Stimulated activated naive CD4-positive, alpha-beta T cell (primary cell): ENCODE measurements at places on chromosomes 6 and 20.

- DNase-seq, result no peak
Measured at GRCh38 chr6:151131324-151132007, 108.3 kb upstream of the AKAP12 start.

DNA sequence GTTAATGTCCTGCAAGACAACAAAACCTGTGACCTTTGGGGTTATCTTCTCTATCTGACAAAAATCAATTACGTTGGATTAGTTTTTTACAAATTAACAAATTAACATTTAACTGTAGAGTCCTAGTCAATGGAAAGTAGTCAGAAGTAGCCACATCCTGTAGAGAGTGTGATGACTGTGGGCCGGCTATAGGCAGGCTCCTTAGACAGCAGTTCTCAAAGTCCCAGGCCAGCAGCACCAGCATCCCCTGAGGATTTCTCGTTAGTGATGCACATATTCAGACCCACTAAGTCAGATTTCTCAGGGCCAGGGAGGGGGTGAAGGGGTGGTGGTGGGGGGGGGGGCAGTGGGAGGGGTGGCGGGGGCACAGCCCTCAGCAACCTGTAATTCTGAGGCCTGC, 37.2 kb downstream of the ZNF341 start:
- DNase-seq, result no peak

DNA sequence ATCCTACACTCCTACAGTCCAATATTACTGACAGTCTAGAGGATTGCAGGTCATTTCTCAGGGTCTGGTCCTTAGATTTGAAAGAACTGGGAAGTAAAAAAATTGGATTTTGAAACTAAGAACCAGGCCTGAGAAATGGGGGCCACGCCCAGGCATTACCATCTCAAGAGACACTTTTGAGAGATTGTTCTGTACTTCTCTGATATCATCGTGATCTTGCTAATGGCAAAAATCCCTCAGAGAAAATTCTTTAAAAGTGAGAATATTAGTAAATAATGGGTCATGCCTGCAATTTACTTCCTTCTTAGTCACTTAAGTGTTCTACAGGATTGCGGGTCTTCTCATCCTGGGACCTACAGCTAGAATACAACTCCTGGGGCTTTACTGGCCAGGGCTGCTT, 42.0 kb upstream of the HIVEP1 start:
- DNase-seq, result no peak

DNA sequence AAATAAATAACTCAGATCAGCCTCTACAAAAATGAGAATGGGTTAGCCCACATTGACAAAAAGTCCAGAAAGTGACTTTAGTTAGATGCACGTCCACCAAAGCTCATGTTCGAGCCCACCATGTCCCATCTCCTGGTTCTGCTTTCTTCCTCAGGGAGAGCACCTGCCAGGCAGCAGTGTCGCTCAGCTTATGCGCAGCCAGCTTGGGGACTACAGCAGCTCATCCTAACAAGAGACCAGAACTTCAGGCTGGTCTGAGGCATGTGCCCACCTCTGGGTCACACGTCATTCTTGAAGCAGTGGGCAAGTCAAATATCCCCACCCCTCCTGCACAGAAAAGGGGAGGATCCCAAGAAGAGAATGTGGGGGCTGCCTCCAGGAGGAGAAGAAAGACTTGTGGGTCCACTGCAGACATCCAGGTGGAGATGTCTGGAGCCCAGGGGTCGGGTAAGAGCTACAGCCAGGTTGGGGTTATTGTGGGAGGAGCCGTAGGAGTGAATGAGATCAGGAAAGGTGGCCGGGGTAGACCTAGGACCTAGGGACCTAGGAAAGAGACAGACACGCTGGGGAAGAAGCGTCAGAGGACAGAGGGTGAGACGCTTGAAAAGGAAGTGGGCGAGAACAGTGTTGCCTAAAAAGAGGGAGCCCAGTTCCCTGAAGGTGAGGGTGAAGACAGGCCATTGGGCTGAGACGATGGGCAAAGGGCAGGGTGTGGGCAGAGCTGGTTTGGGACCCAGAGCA, 52.5 kb downstream of the SSR1 start:
- DNase-seq, result no peak

- no peak for DNase-seq
Measured at GRCh38 chr6:11974089-11974488, 38.0 kb upstream of the HIVEP1 start.

DNA sequence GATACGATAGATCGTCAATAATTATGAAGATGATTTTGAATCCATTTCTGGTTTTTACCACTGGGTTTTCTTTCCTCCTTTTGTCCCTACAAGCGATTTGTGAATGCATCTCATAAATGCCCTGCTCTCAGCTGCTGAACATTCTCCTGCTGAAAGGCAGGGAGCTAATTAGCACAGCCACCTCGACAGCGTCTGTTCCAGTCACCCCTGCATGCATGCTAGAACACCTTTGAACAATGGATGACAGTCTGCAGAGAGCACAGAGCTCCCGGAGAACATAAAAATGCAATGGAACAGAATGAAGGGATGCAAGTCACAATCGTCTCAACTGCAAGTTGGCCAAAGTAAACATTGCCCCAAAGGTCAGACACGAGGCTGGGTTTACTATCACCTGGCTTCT, 105.8 kb downstream of the SLC35B3 start:
- no peak for DNase-seq

- DNase-seq, result no peak
Measured at GRCh38 chr20:58655328-58656107, 4.4 kb downstream of the STX16 start.

- DNase-seq, result no peak
Measured at GRCh38 chr6:32700391-32701040, 34.1 kb upstream of the HLA-DQB1 start.

GRCh38 chr6:46491201-46491627, at the start of gene RCAN2:
TSS of gene RCAN2 (minus strand) at chr6:46491449.
- DNase-seq, result no peak

DNA sequence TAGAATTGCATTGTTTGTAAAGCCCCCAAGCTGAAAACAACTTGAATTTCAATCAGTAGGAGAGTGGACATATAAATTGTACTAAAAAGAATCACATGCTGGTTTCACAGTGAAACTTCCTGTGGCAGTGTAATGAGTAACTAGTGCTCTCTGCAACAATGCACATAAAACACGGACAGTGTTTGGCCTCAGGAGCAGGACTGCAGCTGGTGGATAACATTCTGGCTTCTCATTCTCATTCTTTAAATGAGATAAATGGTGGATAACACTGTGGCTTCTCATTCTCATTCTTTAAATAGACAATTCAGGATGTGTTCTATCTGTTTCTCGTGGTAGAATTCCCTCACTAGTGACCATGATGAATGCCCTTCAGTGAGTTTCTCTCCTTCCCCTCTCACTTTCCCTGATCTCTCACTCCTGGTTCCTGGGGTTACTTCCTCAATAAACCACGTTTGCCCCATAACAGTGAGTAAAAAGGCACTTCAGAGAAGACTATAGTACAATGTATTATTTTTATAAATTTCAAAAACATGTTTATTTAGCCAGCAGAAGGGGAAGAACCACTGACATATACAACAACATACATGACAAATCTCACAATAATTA, 59.9 kb downstream of the SLC22A2 start:
- no peak for DNase-seq

- DNase-seq, result no peak
Measured at GRCh38 chr6:156517088-156517487, 260.1 kb upstream of the ARID1B start.

DNA sequence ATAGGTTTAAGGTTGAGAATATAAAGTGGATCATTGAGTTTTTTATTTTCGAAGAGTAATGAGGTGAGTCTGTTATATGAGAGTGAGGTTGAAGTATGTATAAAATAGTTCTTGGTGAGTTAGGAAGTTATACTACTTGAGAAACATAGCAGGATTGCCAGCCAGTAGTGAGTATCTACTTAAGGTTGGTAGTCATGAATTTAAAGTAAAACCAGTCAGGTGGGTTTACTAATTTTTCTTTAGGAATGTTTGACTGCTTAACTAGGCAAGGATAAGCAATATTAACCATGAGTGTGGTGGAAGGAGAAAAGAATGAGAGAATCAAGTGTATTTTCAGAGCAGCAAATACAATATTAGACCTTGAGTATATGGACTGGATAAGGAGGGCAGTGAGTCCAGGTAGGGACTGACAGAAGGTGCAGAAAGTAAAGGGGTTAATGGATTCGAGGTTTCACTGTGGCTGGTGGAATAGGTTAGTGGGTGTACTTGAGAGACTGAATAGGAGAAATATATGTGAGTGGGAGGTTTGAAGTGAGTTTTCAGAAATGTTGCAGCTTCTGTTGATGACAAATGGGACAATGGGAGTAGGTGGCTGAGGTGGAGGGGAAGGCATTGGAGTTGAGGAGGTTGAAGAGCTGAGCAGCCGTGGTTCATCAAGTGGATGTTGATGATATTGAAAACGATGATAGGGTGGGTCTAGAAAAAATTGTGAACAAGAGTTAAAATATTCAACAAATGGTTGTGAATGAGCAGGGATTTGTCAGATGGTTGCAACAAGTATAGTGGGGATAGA, 232.5 kb upstream of the ASCC3 start:
- no peak for DNase-seq

- DNase-seq, result no peak
Measured at GRCh38 chr6:79467716-79468115, 69.5 kb downstream of the LCA5 start.

- no peak for DNase-seq
Measured at GRCh38 chr6:45606831-45607400, 229.2 kb upstream of the SUPT3H start.

DNA sequence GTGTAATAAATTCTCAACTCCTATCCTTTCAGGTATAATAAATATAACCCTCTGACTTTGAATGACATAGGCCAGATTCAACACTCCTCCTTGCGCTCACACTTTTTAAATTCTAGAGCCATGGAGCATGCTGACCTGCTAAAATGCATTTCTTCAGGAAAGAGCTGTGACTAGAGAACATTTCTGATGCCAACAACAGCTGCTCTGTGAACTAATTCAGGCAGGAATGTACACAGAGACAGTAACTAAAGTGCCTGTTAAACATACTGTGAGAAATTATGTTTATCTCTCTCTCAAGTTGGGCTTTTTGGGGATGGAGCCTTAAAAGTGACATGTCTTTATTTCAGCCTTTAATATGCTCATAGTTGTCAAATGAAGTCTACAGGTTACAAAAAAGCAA, 8.3 kb downstream of the NHSL1 start:
- no peak for DNase-seq

GRCh38 chr6:650098-650497, 6.8 kb downstream of the HUS1B start:
- DNase-seq, result no peak

DNA sequence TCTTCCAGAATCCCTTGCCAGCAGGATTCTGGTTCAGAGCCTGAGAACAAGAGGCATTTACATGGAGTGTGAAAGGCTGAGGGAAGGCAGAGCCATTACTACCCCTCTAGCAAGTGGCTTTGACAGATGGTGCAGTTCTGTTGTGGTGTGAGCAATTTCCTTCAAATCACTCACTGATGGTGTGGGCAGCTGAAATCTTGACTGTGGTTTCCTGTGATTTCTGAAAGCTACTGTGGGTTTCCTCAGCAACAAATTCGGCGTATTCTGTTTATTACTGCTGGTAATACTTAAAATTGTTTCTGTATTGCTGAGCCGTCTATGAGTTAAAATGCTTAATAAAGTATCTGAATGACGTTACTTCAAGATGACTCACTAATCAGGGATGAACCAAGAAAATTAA, 181.5 kb upstream of the TCF21 start:
- DNase-seq, result no peak

- DNase-seq, result no peak
Measured at GRCh38 chr6:155122199-155122950, 127.3 kb downstream of the TIAM2 start.

GRCh38 chr6:108841377-108841855, 6.8 kb upstream of the ARMC2 start:
- no peak for DNase-seq

DNA sequence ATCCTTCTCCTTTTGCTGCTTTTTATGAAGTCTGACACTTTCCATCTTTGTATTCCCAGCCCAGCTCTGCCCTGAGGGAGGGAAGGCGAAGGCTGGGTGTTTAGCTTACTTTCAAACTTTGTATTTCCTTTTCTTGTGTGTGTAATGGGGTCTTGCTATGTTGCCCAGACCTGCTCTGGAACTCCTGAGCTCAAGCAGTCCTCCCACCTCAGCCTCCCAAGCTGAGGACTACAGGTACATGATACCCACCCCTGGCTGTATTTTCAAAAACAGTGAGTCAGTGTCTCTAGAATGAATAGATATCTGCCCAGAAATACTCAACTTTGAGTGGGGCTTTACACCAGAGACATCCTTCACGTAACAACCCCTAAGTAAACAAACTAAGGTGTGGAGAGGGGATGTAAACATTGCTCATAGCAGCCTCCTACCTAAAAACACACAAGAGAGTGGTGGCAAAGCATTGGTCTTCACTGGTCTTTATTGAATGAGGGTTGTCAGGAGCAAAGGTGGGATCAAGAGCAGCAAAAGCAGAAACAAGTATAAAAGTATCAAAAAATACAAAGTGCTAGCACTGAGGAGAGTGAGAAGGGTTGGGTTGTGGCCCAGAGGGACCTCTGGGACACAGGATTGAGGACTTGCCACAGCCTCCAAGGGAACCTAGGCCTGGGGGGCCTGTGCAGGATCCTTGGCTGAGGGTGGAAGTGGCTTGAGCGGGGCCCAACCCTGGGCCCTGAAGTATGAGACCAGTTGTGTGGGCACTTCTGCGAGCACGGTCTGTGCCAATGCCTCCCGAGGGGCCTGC, 10.2 kb downstream of the SPAG4 start:
- no peak for DNase-seq
